CD4-positive, alpha-beta T cell treated with Interferon alpha-2 for 1 hour (primary cell): ENCODE measurements at places on chromosomes 7 and 10.

DNA sequence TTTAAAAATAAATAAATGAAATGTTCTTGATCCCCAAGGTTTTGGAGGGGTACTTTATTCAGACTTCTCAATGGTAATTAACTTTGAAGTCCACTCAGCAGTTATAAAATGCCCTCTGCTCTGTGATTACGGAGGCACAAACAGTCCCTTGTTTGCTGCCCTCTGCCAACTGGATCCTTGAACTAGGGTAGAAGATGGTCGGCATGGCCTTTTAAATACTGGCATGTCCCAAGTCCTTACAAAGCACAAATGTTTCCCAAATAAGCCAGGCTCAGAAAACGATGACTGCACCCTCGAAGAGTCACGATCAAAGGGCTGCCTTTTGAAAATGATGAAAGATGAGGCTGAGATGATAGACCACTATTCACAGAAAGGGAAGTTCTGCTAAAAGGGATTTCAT is 47.0 kb downstream of the GFRA1 start:
- no peak for DNase-seq

- no peak for DNase-seq
These were observed 81.7 kb downstream of the STK31 start for GRCh38 chr7:23791721-23792120.

DNA sequence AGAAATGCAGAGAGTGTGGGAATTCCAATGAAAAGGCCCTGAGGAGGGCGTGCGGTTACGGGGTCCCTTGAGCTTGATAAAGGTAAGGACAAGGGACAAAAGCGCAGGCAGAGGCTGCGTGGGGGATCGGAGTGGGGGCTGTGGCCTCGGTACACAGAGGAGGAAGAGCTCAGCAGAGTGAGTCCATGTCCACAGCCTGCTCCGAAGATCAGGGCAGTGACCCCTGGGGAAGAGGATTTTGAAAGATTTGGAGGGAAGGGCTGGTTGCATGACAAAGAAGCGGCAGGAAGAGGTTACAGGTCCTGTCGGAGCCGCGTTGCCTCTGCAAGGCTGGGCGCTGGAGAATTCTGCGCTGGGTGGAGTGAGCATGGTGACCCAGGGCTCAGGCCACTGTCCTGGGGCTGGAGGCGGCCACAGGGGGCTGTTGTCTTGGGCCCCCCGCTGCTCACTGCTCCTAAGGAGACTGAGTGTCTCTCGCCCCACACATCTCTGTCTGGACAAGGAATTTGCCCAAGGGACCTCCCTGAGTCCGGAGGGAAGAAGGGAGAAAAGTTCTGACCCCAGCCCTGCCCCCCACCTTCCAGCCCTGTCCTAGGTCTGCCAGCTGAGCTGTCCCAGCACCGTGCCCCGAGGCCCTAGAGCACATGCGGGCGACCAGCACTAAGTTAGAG is 69.8 kb upstream of the INSIG1 start:
- no peak for DNase-seq

GRCh38 chr10:69232252-69232651 is 12.1 kb downstream of the HKDC1 start:
- DNase-seq: no peak

DNA sequence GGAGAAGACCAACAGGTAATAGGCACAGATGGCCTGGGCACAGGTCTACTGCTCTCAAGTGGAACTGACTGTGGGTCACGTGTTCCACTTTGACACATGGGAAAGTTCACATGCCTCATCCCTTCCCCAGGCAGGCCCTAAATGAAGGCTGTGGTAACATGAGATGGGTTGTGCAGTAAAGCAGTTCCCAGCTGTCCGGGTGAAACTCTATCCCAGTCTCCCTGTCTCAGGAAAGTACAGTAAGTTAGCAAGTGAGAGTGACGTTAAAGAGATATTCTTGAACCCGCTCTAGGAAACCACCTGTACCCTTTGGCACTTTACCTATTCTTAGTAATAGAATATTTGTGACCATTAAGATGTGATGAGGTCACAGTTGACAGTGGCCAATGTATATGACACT is 343.7 kb upstream of the AOAH start:
- no peak for DNase-seq

DNA sequence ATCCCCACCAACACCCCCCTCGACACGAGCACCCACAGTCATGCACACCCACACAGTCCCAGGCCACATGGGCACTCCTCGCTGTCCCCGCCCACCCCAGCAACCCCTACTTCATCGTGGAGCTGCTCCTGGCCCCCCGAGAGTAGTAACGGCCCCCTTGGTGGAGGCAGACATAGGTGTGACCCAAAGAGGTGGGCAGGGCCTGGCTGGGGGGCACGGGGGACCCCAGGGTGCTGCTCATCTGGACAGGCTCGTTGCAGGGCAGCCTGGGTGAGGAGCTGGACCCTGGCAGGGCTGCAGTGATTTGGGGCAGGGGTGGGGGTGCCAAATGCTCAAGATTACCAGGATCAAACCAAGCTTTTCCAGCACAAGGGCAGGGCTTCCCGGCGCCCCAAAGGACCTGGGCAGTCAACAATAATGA is 42.4 kb upstream of the ZMIZ1 start:
- no peak for DNase-seq

- no peak for DNase-seq
These were observed 270.6 kb upstream of the MAGI2 start for GRCh38 chr7:79723833-79724618.

DNA sequence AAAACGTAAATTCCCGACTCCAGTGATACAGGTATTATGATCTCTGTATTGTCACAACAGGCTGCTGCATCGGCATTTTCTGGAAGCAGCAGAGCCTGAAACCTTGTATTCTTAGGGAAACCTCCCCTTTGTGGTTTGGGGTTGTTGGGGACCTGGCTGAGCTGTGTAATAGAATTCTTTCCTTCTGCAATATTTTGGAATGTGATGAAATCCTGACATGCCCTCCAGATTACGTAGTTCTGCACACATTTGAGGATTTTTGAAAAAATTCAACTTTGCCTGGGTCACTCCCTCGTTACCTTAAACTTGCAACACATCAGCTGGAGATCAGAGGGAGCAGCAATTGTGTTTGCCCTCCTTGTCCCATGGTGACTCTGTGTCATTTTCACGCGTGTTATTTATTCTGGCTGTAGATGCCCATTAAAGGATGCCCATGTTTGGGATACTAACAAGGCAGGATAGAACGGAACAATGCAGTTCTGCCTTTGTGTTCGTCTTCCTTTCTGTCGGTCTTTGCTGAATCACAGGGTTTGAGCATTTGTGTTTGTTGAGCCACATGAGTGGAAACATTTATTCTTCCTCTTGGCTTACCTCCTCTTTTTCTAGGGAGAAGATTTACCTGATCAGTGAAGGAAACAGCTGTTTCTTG is 181.7 kb downstream of the TCF7L2 start:
- DNase-seq: no peak

- DNase-seq: no peak
These were observed 190.9 kb downstream of the RPS24 start for GRCh38 chr10:78224602-78225001.

DNA sequence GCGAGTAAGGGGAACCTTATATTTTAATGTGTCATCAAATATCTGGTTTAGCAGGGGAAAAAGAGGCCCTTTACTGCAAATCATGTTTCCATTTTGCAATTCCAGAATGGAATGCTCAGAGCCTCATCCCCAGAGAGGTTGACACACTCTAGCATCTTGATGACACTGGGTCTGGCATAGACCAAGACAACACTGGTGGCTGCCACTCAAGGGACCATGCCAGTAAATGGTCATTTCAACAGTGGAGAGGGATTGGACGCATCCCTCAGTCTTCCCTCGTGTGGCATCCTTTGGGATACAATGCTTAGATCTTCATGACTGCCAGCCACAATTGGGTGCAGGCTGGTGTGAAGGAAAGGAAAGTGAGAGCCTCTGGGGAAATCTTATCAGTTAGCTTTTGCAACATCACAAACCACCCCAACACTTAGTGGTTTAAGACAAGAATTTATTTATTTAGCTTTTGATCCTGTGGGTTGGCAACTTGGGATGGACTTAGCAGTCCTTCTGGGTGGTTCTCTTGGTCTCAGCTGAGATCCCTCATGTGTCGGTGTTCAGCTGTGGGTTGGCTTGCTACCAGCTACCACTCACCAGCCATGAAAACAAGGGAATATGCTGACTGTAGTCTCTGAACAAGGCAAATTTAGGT is 21.6 kb downstream of the TACC2 start:
- no peak for DNase-seq

DNA sequence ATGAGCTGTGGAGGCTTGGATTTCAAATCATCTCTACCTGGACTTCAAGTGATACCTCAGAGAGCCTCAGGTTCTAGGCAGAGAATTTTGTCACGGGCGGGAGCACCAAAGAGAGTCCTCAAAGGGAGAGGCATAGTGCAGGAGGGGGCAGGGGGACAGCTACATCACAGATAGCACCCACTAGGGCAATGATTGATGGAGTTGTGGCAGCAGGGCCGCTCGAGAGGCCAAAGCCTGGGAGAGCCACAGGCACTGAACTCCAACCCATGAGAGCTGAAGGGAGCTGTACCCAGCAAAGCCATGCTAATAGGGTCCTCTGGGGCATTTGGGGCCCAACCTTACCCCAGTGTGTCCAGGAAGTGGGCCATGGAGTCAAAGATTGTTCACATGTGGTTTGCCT is 232.0 kb upstream of the PCDH15 start:
- DNase-seq: no peak

DNA sequence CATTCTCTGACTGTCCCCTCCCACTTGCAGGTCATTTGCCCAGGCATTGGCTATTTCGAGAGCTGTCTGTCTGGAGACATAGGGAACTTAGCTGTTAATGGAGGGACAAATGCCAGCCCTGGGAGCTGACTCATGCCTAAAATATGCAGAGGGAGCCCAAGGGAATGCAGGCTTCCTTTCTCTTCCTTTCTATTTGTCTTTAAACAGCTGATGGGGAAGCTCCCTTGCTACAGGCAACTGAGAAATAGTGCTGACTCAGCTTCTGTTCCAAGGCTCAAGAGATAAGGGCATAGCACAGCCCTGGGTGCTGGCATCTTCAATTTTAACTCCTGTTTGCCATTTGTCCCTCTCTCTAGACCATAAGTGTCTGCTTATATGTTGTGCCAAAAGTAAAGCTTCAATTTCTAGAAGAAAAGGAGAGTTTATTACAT is 82.7 kb upstream of the C1GALT1 start:
- no peak for DNase-seq

GRCh38 chr10:72509206-72509799 is 116.6 kb downstream of the MICU1 start:
- no peak for DNase-seq

GRCh38 chr10:117342641-117343040 is 32.6 kb downstream of the PDZD8 start:
- no peak for DNase-seq

- DNase-seq: no peak
These were observed 254.3 kb upstream of the CACNA2D1 start for GRCh38 chr7:82697897-82698296.

DNA sequence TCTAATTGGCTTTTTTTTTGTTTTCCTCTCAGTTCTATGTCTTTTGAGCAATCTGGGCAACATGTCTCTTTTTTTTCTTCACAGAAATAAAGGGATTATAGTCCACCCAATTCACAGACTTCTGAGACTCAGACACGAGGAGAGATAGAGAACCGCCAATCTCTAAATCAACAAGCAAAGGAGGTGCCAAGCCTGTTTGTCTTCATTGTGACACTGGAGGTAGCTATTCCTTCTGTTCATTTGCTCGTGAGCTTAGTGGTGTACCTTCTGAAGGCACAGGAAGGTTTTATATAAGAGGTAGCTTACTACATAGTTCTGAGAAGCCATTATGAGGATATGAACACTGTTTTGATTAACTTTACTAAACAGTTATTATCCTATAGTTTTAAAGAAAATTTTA is 6.1 kb downstream of the EPHB6 start:
- DNase-seq: no peak

GRCh38 chr10:88186335-88186734 is 322.9 kb downstream of the PTEN start:
- DNase-seq: no peak

DNA sequence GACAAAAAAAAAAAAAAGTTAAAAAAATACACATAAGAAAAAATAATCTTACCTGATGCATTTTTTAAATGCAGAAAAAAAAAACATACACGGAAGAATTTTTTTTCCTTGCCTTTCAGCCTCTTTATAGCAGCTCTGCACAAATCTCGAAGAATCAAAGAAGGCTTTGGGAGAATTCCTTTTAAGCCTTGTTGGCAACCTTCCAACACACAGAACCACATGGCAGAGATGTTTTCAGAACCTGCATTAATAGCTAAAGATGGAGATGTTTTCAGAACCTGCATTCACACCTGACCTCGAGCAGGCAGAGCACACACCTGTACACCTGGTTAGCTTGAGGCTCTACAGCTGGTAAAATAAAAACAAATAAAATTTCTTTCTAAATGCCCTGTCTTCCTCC is 65.6 kb downstream of the DOCK4 start:
- no peak for DNase-seq
